ENCODE measurements at places on chromosomes 5 and 9. TPM values are rescaled to one million over a fixed set of nuclear protein-coding genes. Genes with fewer than 3 reads are reported as not detected.

Gene PCA3
- total RNA-seq: not detected

DNA sequence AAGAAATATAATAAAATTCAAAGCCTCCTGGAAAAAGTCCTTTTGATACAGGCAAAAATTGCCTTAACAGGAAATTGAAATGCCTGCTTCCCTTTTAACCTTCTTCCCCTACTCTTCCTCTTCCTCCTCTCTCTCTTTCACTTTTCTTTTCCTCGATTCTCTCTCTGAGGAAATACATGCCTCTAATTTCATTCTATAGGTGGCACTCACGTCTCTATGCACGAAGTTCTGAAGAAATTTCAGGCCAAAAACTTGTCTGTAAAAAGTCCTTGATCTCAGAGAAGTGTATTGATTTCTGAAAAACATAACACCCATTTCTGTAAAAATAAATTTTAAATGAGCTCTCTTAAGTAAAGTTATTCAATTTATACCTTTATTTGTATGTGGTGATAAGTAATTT, 371.7 kb upstream of the IRX4 start:
- no peaks in the 10 kb centered on the region for H3K27me3 ChIP-seq
- H3K27ac ChIP-seq: no peak overlapping the region
- H3K4me1 ChIP-seq: no peaks in the 10 kb centered on the region
- no peak overlapping the region for H3K4me3 ChIP-seq
- no peak for DNase-seq
- H3K36me3 ChIP-seq: no peaks in the 10 kb centered on the region

Gene GPRIN1
- 2.5 TPM for total RNA-seq

Gene ABLIM3
- total RNA-seq: 33.3 TPM

All from IMR-90 (cell line).